ENCODE measurements at places on chromosomes 4 and X.
A peak's percentile ranks its signal among the peaks of the same experiment; 100 is the strongest.

- DNase-seq = no peak
These were observed 277.9 kb downstream of the TRIML1 start for GRCh38 chr4:188417181-188417580.

DNA sequence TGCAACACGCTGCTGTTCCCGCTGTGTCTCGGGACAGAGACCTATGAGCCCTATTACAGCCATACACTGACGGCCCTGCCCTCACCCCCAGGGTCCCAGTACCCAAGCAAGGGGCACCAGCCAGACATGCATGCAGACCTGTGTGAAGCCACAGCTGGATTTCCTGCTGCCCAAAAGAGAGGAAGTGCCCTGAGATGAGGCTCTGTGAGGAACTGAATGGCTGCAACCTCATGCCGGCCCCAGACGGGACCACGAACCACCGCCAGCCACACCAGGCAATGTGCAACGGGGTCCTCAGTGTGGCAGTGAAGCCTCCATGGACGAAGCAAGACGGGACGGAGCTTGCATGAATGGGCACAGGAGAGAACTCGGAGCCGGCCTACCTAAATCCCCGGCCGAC is 21.1 kb downstream of the CTBP1 start:
- DNase-seq = no peak

- peak; percentile 15 for DNase-seq
These were observed 28.1 kb upstream of the LNX1 start for GRCh38 chr4:53619431-53619830.

DNA sequence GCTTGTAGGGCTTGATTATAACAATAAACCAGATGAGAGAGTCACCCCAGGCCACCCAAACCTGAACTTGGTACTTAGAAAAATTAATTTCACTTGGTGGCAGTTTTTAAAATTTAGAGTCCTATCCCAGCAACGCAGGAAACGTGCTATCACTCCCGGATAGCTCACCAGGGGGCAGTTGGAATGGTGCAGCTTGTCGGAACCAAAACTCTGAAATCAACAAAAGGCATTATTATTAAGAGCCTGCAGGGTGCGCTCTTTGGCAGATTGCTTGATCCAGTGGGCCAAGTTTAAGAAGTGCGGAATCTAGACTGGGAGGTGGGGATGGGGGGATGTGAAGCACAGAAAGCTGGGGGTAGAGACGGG is 2.4 kb downstream of the FRAS1 start:
- peak; percentile 71 for DNase-seq

GRCh38 chr4:184968366-184968765 is 49.9 kb upstream of the HELT start:
- DNase-seq = no peak

- no peak for DNase-seq
These were observed 595.5 kb downstream of the RAPGEF2 start for GRCh38 chr4:159698336-159698735.

DNA sequence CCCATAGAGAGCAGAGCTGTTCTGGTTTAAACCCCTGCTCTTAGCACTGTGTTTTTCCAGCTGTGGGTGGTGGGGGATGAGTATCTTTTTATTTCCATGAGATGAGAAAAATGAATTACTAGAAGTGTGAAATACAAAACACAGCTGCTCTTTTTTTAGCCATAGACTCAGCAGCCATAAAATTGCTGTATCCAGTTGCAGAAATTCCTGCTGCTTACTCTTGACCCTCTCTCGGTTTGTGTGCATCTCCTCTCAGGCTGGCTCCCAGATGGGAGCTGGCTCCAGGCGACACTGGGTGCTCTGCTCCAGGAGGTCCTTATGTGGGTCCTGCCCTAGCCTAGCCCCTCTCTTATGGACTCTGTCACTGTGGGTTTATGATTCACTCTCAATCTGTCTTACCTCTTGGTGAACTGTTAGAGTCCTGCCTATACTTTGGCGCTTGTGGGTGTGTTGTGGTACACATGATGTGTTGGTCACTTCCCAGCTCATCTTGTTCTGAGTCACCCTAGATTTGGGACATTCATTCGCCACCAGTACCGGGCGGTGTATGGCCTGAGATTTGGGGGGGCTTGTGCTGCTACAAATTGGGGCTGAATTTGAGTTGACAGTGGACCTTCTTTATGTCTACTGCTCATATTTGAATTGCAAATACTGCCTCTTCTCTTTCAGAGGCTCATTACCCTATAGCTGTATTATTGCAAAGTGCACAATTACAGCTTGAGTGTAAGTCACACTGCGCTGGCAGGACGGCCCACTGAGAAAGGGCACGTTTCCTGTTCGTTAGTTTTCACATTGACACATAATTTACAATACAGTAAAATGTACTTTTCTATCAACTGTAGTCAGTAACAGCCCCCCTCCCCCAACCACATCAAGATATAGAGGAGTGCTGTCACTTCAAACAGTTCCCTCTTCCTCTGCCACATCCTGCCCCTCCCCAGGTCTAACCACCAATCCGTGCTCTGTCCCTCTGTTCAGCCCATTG is 46.9 kb upstream of the MSANTD1 start:
- DNase-seq = no peak

GRCh38 chr4:10095296-10095991 is 21.2 kb downstream of the WDR1 start:
- no peak for DNase-seq

GRCh38 chr4:152072001-152072485 is 311.2 kb upstream of the GATB start:
- no peak for DNase-seq

- peak; percentile 44 for DNase-seq
These were observed 16.0 kb downstream of the PRDM8 start for GRCh38 chr4:80213117-80213815.

DNA sequence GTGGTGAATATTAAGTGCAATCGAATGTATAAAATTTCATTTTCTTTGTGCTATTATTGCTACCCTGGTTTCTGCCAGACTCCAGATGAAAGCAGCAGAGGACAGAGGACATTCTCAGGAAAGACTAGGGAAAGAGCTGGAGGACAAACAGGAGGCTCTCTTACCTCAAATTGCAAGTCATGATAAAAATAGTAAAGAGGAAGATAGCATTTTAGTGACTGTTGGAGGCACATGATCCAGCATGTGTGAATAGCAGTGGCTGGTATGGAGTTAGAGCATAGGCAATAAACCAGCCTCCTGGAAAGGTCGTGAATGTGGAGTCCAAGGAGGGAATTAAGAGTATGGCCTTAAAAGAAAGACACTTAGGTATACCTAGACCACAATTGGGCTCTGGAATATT is 1040.0 kb downstream of the STPG2 start:
- no peak for DNase-seq

- no peak for DNase-seq
These were observed 1.4 kb downstream of the SPON2 start for GRCh38 chr4:1170976-1171310.

GRCh38 chr4:173761236-173761635 is 231.2 kb upstream of the HAND2 start:
- DNase-seq = no peak

- no peak for DNase-seq
These were observed 2.2 kb upstream of the FAM114A1 start for GRCh38 chr4:38865445-38865844.

GRCh38 chr4:141890279-141890678 is 253.9 kb downstream of the IL15 start:
- DNase-seq = no peak

GRCh38 chr4:119039779-119040178 is 95.9 kb upstream of the MYOZ2 start:
- no peak for DNase-seq

DNA sequence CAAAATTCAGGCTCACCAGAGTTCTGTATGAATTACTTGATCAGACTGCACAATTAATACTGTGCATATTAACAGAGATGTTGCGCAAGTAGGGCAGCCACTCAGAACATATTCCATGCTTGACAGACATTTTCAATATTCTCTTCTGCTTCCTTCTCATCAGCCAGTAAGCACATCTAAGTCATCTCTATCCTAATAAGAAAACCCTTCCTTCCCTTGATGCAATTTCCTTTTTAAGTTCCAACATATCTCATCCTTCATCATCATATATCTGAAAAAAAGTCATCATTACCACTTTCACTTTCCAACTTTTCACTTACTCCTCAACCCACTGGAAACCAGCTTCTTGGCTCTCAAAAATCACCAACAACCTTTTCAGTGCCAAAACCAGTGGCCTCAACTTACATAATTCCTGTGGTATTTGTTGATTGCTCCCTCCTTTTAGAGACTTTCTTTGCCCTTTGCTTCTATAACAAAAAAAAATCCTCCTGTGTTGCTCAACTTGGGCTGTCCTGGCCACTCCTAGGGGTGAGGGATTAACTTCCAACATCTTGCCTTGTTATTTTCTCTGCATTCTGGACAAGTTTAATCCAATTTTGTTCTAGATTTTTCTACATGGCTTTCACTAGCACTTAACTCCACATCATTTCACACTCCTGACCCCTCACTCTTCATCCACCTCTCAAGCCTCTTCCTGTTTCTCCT is 14.1 kb downstream of the MBNL3 start:
- peak; percentile 7 for DNase-seq

DNA sequence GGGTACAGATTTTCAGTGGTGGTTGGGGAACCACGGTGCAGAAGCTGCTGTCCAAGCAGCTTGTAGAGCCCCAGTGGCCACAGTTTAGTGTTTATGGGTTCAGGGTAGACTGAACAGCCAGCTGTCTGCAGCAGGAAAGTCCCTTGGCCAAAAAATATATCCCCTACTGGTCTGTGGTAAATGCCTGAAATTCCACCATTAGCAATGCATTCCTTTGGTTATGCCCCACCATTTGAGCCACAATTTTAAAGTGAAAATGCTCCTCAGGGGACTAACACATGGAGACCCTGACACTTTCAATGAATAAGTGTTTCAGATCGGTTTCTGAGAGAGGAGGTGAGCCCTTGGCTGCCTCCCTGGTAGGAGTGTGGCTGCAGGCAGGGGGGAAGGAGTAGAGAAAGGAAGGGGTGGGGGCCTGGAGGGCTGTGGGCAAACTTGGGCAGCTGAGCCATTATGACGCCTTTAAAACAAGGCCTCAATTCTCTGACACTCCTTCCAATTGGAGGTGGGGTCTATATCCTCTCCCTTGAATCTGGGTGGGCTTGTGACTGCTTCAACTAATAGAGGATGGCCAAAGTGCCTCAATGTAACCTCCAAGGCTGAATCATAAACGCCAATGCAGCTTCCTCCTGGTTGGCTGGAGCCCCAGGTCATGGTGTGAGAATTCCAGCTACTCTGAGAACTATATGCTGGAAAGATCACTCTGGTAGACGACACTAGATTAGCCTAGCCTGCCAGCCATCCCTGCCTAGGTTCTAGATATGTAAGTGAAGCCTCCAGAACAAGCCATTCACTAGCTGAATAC is 75.8 kb upstream of the ATP6AP2 start:
- peak; percentile 55 for DNase-seq

DNA sequence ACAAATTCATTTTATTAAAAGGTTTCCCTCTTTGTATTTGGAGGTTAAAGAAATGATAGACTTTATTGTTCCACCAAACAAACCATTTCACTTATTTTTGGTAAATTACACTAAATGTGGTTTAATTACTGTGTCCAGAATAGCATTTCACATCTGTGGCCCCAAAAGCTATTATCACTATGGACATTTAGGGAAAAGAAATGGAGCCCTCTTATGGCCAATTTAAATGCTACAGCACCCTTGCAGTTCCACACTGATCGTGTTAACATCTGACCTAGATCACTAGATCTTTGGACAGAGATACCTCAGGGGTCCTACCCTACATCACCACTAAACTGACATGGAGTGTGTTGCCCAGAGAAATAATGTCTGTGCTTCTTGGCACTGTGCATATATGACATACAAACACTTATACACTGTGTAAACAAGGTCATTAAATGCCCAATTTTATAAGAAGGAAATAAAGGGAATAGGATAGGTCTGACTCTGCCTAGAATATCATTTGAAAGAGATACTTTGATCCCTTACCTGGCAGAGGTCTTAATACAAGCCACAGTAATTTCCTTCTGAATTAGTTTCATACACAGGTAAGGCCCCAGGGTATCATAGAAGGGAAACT is 163.9 kb downstream of the KDR start:
- DNase-seq = peak; percentile 9

GRCh38 chr4:46980851-46981250 is 12.5 kb downstream of the GABRA4 start:
- DNase-seq = no peak

- DNase-seq = no peak
These were observed at the start of gene RASSF6 for GRCh38 chr4:73620115-73620792. TSS of gene RASSF6 (minus strand) at chr4:73620436. CDS start at chr4:73611795, 8,641 bp downstream.

GRCh38 chr4:81505004-81505598 is 33.4 kb upstream of the RASGEF1B start:
- no peak for DNase-seq

DNA sequence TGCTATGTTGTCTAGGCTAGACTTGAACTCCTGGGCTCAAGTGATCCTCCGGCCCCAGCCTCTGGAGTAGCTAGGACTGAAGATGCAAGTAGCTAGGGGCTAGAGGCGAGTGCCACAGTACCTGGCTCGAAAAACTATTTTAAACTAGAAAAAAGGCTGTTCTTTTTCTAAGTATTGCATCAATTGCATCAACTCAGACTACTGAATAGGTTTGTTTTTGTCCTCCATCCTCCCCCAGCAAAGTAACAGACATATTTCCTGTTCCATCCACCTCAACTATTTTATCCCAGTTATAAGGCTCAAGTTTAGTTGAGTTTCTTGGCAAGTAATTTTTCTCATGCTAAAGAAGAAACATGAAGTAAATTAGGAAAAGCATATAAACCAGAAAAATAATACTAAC is 4.1 kb downstream of the SH3RF1 start:
- DNase-seq = no peak

DNA sequence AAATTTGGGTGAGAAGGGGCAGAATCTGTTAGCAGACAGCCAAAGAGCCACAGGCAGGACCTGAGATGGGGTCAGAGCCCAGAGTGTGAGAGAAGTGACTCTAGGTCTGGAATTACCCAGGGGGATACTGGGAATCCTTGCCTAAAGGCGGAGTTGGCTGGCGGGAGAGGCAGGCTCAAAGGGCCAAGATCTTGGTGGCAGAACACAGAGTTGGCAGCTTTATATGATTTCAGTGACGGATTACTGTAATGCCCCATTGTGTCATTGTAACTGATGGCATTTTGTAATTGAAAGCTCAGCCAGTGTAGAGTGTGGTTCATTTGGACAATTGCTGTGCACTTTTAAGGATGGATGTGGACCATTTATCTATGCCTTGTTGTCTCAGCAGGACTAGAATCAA is 77.3 kb downstream of the SMIM20 start:
- DNase-seq = no peak

- DNase-seq = no peak
These were observed 310.4 kb downstream of the SPRY1 start for GRCh38 chr4:123706973-123707372.

DNA sequence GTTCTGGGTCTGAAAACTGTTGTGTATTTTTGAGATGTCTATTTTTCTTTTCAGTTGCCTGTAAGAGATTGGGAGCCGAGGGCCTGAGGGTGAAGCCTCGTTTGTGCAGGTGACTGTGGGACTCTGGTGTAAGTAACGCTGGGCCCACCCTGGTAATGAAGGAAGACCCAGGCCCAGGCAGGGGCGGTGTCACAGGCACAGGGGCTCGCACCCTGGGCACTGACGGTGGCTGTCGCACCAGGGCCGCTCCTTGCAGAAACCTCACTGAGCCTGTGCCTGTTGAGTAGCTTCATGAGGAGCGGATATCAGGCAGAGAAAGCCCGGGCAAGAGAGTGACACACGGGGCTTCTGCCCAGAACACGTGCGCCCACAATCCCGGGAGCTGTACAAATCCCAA is 541.4 kb downstream of the TRIML1 start:
- no peak for DNase-seq

GRCh38 chr4:152157629-152158028 is 378.3 kb downstream of the FBXW7 start:
- no peak for DNase-seq

- DNase-seq = no peak
These were observed 1.3 kb upstream of the FHIP1A start for GRCh38 chr4:151407466-151408379.

All from fibroblast of gingiva (primary cell).